SJCRH30 (cell line): ENCODE measurements at places on chromosomes 7 and 10.

- no peak for DNase-seq
Measured at GRCh38 chr7:91348711-91349110, 84.5 kb downstream of the FZD1 start.

DNA sequence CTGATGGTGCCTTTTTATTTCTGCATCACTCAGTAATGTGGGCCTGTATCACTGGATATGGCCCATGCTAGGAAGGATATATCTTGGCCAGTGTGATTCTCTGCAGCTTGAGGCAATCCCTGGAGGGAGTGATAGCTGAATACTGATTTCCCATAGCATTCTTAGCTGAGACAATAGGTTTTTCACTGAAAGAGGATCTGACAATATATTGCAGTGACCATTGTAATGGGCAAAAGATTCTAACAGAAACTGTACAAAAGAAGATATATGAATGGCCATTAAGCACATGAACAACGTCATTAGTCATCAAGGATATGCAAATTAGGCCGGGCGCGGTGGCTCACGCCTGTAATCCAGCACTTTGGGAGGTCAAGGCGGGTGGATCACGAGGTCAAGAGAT is 117.8 kb downstream of the KAT6B start:
- no peak for DNase-seq

DNA sequence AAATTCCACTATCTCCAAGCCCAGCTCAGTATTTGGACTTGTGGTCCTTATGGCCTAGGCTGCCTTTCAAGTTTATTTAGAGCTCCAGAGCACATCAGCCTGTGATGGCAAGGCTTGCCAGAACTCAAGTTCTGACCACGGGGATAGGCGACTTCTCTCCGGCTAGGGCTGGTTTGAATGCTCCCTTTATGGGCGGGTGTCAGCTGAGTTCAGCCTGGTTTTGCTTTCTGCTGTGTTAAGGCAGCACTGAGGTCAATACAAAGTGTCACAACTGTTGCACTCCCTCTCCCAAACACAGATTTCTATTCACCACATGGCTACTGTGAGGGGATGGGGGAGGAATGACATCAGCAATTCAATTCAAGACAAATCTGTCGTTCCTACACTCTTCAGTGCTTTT is 318.1 kb upstream of the MYO3A start:
- no peak for DNase-seq

DNA sequence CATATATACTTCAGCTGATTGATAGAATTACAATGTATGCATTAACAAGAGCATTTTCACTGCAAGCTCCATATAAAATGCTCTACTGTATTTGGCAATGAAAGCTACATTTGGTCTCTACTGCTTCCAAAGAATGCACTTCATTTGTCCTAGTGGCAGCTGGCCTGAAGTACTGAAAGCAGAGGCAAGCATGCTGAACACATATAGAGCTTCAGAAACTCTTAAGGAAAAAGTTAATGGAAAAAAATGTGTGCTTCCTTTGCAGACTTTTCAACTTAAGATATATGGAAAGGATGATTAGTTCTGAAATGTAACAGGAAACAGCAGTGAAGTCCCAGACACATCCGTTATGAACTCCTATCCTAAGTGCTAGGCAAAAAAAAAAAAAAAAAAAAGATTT is 537.1 kb upstream of the POM121L12 start:
- no peak for DNase-seq

- no peak for DNase-seq
Measured at GRCh38 chr10:20993830-20994527, 96.9 kb upstream of the NEBL start.

DNA sequence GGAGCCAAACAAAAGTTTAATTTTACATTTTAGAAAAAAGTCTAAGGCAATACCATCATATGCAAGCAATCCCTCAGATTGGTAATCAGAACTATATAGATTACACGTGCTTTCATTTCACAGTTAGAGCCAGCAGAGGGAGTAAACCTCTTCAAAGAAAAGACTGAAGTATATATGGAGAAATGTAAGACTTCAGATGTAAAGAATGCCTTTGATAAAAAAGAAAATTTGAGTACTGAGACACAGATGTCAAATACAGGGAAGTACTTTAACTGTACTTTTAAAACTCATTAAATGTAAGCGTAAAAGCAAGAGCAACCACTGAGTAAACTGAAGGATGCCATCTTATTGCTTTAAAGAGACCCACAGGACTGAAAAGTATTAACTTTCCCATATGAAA is 101.4 kb upstream of the FAM133B start:
- DNase-seq: peak; percentile 69

- no peak for DNase-seq
Measured at GRCh38 chr10:105358911-105359310, 717.8 kb downstream of the SORCS3 start.

GRCh38 chr7:72441791-72442190 is 29.7 kb upstream of the CALN1 start:
- DNase-seq: no peak

DNA sequence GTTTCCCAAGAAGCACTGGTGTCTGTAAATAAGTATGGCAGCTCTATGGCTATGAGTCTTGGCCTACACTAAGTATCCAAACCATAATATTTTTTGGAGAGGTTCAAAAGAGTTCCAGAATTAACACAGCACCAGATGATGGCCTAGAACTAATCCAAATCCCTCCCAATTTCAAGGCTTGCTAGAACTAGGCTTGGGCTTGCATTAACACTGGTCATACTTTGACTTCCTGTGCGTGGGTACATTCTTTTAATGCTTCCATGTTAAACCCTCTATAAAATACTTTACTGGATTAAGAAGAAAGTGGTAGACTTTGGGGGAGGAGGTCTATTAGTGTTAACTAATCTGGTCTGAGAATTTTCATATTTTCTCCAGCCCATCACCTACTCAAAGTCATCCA is 3.1 kb downstream of the AASS start:
- no peak for DNase-seq

DNA sequence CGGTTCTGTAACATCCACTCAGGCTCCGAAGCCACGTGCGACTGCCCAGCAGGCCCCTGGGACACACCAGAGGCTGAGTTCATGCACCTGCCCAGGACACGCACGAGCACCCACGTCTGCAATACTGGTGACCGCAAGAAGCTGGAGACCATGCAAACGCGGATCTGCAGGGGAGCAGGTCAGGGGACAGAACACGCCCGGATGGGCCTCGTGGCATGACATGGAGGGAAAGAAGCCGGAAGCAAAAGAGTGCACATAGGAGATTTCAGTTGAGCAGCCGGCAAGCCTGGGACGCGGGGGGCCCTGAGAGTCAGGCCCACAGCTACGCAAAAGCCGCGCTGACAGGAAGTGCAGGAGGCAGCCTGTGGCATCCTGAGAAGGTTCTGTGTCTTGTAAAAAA is 73.7 kb downstream of the FOXL3 start:
- DNase-seq: no peak

GRCh38 chr7:25887266-25887665 is 264.7 kb upstream of the NFE2L3 start:
- DNase-seq: no peak

DNA sequence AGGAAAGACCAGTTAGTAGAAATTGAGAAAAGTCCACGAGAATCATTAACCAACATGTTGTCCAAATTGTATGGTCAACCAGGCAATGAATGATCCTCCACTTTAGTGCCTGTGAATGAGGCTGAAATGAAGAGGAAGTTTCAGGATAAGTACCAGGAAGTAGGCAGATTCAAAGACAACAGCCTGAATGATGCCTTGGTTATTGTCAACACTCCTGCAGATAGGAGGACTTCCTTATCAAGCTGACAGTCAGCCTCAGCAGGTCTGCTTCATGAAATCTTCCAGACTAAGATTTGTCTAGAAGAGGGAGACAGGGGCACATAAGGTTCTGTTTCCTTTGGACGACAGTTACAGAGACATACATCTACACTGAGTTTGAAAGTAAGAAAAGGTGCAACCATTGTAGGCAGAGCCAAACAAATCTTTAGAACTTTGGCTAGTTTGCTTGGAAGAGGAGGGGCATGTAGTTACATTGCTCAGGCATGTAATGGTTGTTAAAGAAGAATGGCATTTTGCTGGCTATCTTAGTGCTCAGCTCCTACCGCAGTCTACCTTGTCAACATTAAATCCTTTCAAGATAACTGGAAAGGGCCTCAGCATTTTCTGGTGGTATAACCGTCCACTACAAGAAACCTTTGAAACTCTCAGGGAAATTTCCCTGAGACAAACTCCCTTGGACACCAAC is 81.4 kb downstream of the ABI1 start:
- no peak for DNase-seq

- no peak for DNase-seq
Measured at GRCh38 chr10:21985541-21985940, 18.0 kb downstream of the DNAJC1 start.

- peak; percentile 66 for DNase-seq
Measured at GRCh38 chr7:34759477-34760125, 101.6 kb downstream of the NPSR1 start.
